Stimulated activated CD4-positive, alpha-beta T cell treated with anti-CD3 and anti-CD28 coated beads, Interleukin-15, amount 100 ng/mL, for 48 hours (primary cell): ENCODE measurements at places on chromosomes 4 and X.

- DNase-seq: no peak
These were observed 16.4 kb upstream of the KLHL8 start for GRCh38 chr4:87236861-87237260.

DNA sequence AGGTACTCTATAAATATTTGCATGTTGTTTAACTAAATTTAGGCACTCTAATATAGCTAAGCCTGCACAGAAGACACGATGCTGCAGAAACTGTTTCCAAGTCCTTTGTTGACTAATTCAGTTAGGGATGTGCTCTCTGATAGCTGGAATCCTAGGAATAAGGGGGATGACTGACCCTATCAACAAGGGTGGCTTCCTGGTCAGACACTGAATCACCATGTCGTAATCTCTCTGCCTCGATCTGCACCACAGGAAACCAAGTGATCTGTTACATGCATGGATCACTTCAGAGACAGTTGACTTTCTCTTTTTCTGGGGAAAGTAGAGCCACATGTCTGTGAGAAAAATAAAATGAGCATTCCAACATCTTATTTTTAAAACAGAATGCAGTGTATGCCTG, 169.1 kb downstream of the GUCY2F start:
- DNase-seq: no peak

- no peak for DNase-seq
These were observed 103.8 kb downstream of the DDX53 start for GRCh38 chrX:23103546-23103945.

- no peak for DNase-seq
These were observed 1427.5 kb downstream of the ADGRL3 start for GRCh38 chr4:62627671-62628070.

GRCh38 chrX:21798677-21799219, 40.7 kb upstream of the MBTPS2 start:
- DNase-seq: no peak

DNA sequence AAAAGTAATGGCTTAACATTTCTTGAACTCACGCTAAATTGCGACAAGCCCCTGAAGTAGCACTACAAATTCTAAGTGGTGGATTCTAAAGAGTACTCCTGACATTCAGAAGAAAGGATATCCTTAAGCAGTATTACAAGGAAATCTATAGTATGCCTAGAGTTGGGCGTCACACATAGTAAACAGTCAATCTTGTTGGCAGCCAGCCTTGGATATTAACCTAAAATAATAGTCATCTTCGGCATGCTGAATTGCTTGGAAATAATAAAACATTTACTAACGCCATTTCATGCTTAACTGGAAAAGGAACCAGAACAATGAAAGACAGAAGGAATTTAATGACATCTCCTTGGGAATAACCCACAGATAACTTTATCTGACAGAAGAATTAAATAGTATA, 18.6 kb downstream of the ATP8A1 start:
- DNase-seq: no peak

DNA sequence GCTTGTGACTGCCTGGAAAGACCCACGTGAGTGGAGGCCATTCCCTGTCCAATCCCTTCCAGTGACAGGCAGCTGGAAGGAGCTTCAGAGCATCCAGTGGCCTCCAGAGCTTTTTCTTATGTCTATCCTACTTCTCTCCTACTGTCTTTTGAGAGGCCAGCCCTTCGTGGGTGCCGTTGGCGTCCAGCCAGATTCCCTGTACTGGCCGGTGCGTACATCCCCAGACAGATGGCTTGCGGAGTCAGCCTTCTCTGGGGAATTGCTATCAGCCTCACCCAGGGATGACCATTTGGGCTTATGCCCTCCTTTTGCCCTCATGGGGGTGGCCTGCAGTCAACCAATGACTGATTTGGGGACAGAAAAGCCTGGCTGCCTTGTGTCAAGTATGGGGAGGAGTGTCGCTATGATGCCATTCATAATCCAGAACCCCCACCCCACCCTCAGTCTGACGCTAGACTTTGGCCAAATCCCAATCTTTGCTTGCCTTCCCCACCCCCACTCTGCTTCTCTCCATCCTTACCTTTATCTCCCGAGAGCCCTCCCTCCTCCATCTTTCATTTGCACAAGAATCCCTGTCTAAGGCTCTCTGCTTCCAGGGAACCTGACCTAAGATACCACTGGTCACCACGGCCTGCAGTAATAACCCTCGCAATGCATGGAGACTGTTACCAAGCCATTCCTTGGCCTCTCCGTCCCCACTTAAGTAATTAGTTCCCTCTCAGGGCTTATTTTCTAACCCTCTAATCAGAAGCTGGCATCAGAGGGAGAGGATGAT, 150.3 kb upstream of the BCOR start:
- DNase-seq: no peak

DNA sequence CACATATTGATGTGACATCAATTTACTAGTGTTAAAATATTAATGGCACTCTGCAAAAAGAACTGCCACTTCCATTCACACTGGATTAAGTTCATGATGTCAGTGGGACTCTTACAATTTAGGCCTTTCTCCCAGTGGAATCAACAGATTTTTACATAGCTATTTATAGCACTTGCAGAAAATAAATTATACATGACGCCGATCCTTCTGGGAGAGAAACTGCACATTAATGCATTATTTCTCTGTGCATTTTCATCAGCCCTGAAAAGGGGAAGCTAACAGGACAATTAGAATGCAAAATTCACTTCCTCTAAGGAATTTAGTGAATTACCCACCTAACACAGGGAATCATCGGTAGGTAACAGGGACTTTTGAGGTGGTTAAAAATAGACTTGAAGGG, 15.7 kb downstream of the LGI2 start:
- no peak for DNase-seq

DNA sequence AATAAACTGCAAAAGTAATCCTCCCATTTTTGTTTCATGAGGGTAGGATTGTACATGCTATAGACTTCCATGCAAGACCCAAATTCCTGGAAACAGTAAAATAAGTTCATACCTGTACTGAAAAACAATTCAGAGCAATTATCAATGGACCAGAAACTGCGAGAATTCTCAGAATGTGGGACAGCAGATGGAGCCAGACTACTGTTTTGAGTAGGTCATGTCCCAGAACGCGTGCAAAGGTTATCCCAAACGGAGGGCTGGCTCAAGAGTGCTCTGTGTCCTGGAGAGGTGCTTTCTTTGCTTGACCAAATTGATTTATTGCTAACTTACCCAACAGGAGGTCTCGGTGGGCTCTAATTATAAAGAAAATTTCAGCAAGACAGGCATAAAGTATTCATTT, 1.7 kb upstream of the MAGEH1 start:
- DNase-seq: no peak

- DNase-seq: no peak
These were observed 1.3 kb downstream of the PCDH7 start for GRCh38 chr4:30721185-30722091.

DNA sequence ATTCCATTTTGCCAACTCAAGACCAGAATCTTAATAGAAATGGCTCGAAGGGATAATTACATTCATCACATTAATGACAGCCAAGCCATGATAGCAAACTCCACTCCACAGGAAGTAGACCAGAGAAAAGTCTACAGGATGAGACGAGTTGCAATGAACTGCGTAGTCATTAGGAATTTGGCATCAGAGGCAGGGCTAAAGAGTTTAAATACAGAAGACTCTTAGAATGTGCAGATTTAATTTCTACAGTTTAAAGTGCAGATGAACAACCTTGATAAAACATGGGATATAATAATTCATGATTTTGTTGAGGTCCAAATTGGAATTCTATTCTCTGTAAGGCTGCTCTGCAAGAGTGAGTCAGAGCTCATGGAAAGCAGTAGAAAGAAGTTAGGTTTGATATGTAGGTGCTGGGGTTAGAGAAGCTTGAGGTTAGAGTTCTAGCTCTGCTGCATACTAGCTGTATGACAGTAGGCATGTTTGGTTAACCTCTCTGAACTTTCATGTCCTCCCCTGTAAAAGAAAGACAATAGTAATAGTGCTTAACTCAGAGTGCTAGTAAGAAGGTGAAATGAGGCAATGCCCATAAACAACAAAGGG, 32.2 kb downstream of the LNX1 start:
- no peak for DNase-seq

GRCh38 chr4:3386526-3386925, 55.2 kb upstream of the HGFAC start:
- DNase-seq: no peak

DNA sequence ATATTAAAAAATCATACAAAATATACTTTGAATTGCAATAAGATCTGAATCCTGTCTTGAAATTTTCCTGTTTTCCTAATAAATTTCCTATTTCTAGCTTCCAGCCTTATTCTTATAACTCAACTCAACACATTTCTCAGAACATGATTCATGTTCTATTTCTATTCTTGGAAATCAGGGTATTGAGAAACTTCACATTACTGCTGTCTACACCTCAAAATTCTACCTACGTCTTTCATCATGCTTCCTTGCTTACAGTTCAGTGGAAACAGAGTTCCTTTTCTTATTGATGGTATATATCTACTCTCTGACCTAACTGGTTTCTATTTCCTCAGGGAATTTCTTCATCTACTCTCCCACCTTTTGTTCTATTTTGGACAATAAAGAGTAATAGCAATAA, 2139.0 kb downstream of the ARAP2 start:
- no peak for DNase-seq

DNA sequence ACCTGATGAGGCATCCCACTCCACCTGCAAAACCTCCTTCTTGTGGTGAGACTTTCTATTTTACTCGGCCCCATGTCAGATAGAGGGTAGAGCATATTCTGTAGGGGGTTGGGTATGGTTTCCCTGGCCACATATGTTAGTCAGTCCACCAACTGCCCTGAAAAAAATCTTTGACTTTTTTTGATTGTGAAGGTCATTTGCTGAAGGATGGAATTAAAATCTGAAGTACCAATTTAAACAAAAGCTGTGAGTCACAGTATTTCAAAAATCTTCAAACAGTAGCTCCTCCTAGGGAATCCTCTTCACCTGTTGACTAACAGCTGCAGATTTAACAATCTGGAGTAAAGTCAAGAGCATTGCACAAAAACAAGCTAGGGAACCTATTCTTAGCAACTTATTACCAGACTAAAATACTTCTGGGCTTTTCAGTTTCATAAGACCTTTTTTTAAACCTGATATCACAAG, 8.0 kb upstream of the CCDC110 start:
- no peak for DNase-seq

- no peak for DNase-seq
These were observed 441.6 kb upstream of the PITX2 start for GRCh38 chr4:111064342-111064993.

GRCh38 chrX:40278340-40279090, 180.8 kb upstream of the BCOR start:
- no peak for DNase-seq

- peak; percentile 14 for DNase-seq
These were observed 1.0 kb downstream of the PDE5A start for GRCh38 chr4:119627267-119628255.

DNA sequence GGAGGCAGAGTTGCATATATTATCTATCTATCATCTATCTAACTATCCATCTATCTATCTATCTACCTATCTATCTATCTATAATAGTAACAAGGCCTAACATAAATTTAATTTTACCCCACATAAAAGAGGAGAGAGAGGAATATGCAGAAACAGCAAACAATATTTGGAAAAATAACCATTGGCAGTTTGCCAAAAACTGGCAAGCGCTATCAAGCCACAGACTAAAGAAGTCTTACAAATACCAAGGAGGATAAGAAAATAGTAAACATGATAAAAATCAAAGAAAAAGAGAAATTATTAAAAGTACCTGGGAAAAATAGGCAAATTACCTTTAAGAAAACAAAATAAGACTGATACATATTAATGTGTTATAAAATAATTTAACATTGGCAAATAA, 230.8 kb downstream of the CPXCR1 start:
- DNase-seq: no peak

GRCh38 chr4:95505151-95505550, 43.6 kb downstream of the UNC5C start:
- no peak for DNase-seq

DNA sequence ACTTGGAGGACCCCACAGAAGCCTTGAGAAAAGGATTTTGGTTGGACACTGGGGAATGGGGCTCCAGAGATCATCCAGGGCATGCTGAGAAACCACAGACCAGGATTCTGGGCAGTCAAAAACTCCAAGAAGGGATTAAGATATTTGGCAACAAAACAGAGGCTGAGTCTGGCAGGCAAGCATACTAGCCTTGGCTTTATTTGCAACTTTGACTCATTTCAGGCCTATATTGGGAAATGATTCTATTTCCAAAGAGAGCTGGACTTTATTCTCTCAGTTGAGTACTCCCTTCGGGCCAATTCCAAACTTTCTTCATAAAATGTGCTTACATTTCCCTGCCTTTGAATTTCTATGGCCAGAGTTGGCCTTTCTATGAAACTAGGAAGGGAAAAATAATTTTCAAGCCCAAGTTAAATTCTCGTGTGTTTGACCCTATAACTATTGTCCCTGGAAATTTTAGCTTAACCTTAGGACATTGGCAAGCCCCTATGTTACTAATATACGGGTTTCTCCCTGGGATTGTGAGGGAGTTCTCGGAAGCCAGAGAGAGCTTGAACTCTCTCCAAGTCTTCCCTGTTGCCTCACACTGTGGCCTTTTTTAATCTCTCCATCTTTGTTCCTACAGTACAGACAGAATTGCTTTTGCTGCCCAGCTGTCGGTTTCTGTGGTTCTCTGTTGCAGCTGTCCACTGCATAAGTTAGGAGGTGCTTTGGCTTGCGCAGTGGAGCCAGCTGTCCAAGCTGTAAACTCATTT, 112.6 kb upstream of the FAM9A start:
- no peak for DNase-seq

- no peak for DNase-seq
These were observed 61.6 kb upstream of the NAP1L5 start for GRCh38 chr4:88759039-88759894.

DNA sequence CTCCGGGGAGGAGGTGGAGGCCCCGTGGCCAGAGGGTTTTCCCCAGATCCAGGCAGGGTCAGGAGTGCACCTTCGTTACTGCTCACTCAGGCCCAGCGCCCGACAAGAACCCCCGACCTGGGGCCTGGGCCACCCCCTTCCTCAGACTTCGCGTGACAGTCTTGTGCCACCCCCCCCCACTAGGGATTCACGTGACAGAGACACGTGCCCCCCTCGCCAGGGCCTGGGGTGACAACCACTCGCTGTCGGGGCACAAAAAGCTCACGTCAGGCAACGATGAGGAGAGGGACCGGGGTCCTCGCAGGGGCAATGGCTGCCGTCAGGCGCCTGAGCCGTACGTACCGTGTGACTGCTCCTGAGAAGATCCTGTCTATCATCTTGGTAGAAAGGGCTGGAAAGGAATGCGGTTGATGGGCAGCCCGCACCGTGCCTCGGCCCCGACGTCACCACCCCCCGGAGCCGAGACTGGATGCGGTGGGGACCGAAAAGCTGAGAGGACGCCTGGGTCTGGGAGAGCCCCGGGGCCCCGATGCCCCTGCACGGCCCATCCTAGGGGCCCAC, 23.0 kb upstream of the GTPBP6 start:
- DNase-seq: no peak

DNA sequence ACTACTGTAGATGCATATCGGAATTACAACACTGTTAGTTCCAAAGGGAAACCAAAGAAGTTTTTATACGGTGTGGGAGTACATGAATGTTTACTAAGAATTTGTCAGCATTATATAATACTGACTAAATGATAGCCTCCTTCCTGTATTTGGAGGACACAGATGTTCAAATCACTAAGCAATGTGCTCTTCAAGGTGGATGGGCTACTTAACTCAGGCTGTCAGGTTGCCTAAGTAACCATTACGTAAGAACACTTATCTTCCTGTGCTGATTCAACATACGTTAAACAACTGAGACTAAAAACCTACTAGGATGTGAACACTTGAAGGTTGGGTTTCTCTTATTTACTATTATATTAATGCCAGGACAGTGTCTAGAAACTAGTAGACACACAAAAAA, 81.9 kb upstream of the HPGD start:
- no peak for DNase-seq

GRCh38 chr4:185346975-185347601, 48.6 kb downstream of the LRP2BP start:
- DNase-seq: no peak
